ENCODE measurements at places on chromosomes 6 and 20. TPM values are rescaled to one million over a fixed set of nuclear protein-coding genes. Genes with fewer than 3 reads are reported as not detected.

Gene FAM110A
- 32.8 TPM for total RNA-seq

Gene BPIFB3
- total RNA-seq, result not detected

Gene SIRPG
- total RNA-seq, result 0.60 TPM

Gene DNAAF9
- 6.3 TPM for total RNA-seq

All from esophagus mucosa (tissue), 1 donor.